GM23248 (cell line): ENCODE measurements at places on chromosomes 13 and 19.

GRCh38 chr19:11197291-11198174 lies at the start of gene KANK2:
TSS of gene KANK2 (minus strand) at chr19:11197545. CDS start at chr19:11194511, 3,034 bp downstream.
- peak; percentile 90 for DNase-seq

DNA sequence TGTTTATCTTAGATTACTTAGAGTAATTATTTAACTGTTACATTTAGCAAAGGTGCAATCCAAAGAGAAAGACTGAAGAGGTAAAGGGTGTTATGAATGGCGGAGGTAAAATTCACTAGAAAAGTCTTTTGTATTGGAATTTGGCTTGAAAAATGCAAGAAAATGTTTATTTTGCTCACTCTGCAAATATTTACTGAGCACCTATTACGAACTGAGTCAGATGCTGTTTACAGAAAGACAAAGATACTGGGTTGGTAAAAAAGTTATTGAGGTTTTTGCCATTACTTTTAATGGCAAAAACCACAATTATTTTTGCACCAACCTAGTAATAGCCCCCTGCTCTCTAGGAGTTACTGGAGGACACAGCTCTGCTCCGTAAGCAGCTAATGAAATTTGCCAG lies 135.2 kb downstream of the RBM26 start:
- DNase-seq, result no peak

- no peak for DNase-seq
Measured at GRCh38 chr13:28408863-28409262, 86.1 kb downstream of the FLT1 start.

DNA sequence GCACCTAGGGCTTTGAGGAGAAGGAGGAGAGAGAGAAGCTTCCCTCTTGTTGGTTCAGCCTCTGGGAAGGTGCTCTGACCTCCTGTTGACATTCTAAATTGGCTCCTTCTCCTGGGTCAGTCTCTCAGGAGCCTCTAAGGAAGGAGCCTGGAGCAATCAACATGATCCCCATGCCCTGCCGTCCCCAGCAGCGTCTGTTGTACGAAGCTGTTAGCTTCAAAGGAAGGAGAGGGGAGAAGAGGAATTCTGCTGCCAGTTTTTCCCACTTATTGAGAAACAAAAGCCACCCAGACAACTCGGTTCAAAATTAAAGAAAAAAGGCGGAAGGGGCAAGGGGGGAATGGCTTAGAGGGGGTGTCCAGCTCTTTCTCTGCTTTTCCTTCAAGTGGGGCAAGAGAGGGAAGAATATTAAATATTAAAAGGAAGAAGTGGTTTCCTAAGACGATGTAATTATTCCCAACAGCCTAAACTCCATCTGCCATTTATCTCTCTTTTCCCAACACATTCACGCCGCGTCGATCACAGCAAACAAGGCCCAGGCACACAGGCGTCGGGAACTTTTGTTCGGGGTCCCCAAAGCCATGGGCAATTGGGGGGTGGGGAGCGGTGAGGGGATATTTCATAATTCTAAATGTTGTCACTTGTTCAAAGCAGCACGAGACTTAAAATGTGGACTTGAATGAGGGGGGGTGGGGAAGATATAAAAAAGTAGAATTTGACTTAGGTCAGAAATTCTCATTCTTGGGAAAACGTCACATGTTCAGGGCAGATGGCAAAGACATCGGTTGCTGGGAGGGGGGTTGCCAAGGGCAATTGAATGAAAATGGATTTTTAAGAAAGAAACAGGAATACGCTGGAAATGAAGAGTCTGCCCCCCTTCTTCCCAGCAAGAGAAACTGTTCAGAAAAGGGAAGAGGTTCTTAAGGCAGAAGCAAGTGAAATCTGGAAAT lies 116.8 kb upstream of the CACNA1A start:
- no peak for DNase-seq

DNA sequence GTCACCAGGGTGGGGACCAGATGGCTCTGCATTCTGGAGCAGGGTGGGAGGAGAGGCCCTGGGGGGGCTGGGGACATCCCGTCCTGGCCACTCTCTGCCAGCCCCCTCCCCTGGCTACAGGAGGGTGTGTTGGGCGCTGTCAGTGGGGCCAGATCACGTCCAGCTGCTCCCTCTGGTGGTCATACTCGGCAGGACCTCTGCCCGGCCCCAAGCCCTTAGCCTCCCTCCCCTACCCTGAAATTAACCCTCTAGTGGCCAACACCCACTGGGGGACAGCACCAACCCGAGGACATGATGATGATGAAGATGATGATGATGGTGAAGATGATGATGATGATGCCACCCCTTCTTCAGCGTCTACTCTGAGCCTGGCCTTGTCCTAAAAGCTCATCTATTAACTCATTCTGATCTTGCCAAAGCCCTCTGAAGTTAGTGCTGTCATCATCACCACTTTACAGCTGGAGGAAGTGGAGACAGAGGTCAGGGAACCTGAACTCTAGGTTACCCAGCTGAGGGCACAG lies 590 bp upstream of the LGI4 start:
- DNase-seq, result peak; percentile 67

GRCh38 chr19:34184880-34185491 lies 12.7 kb downstream of the LSM14A start:
- peak; percentile 39 for DNase-seq

- DNase-seq, result no peak
Measured at GRCh38 chr13:24203811-24204210, 43.3 kb downstream of the SPATA13 start.

DNA sequence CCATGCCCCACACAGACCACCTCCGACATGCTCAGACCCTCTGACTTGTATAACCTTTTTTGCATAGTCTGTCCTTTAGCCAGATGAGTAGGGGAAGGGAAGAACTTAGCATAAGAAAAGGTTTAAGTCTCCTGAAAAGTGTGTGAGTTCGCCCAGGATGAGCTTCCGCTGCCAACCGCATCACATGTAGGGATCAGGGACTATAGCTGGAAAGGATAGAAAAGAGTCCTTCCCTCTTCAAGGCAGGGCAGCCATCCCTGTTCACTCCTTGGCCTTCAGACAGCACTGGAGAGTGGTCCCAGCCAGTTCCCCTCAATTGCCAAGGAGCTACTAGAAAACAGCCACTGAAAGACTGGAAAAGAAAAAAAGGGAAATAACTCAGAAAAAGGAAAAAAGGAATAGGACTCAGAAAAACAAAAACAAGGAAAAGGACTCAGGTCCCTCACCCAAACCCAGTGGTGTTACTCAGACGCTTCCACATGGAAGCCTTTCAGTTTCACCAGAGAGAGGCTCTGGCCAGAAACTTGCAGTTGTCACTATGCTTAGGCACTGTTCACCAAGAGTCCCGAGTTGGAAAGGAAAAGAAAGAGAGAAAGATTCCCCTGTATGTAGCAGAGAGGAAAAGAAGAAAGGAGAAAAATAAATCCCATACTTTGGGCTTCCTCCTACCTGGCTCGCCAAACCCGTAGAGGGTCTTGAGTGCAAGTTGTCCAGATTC lies 5.6 kb upstream of the TM9SF2 start:
- peak; percentile 56 for DNase-seq

GRCh38 chr13:60351326-60351725 lies 45.7 kb upstream of the TDRD3 start:
- peak; percentile 49 for DNase-seq

DNA sequence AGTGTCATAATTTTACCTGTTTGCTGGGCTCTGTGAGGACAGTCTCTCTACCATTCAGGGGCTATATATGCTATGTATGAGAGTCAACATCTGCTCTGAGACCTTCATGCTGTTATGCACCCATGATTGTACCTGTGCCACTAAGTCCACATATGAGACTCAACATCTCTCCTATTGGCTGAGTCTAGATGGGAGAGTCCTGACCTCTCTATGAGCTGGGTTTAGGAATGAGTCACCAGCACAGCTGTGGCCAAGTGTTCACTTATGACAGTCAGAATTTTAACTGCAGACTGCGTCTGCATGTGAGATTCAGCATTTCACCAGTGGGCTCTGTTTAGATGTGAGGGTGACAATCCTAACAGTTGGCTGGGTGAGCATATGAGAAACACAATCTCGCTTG lies 49.5 kb downstream of the ZNF729 start:
- DNase-seq, result no peak

GRCh38 chr13:112131713-112132113 lies 64.8 kb downstream of the SOX1 start:
- no peak for DNase-seq
